T-helper 17 cell (primary cell): ENCODE measurements at places on chromosomes 13 and 19. TPM values are rescaled to one million over a fixed set of nuclear protein-coding genes. Genes with fewer than 3 reads are reported as not detected.

NMRK2 gene
- total RNA-seq, result not detected

- DNase-seq, result no peak
Observed at GRCh38 chr19:1774989-1775772, 21.9 kb downstream of the ONECUT3 start.

GRCh38 chr19:34381399-34382251, 16.6 kb downstream of the GPI start:
- DNase-seq, result no peak

- no peak for DNase-seq
Observed at GRCh38 chr13:48528720-48529119, 4.2 kb downstream of the RCBTB2 start.

CYSLTR2 gene
- 2.8 TPM for total RNA-seq

- no peak for DNase-seq
Observed at GRCh38 chr13:22287343-22287920, 616.6 kb downstream of the FGF9 start.

DNA sequence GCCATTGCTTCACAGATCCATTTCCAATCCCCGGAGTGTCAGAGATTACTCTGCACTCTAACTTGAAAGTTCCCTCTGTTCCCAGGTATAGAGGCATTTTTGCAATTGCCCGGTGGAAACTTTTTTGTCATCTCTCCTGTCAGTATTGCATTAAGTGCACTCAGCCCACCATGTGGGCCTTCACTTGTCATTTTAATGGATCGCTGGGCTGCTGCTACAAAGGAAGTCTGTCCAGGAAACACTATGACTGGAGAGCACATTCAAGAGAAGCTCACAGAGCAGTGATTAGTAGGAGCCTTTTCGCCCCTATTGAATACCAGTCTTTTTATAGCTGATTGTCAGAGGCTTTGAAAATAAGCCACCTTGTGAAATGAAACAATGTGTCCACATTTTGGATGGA, 180.9 kb downstream of the B3GLCT start:
- DNase-seq, result no peak

DNA sequence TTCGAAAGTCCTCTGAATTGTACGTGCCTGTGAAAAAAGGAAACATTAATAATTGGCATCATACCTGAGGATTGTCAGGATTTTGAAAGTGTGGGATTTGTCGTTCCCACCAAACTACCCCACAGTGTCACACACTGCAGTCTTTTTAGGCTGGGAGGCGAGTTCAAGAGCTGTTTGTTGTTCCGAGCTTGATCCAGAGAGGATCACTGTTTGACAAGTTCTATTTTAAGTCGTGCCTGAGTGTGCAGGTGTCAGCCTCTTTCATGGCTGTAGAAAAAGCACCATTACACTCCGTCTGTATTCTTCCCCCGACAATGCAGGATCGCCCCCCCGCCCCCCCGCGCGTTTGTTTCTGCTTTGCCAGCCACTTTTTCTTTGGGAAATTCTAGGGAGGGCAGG, 635 bp upstream of the NBEA start:
- DNase-seq, result no peak

DNA sequence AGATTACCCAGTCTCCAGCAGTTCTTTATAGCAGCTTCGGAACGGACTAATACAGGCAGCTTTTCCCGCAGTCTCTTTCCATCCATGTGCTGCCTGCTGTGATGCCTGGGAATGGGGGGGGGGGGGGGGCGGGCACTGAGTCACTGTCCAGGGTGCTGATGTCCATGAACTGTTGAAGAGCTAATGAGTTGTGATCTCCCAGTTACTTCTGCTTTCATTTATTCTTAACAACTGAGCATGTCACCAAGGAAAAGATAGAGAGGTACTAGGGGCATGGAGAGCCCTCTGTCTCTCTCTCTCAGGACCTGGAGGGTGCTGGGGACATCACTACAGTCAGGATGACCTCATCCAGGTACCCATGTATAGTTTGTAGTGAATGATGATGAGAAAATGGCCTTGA, 20.3 kb upstream of the CEACAM1 start:
- no peak for DNase-seq

DNA sequence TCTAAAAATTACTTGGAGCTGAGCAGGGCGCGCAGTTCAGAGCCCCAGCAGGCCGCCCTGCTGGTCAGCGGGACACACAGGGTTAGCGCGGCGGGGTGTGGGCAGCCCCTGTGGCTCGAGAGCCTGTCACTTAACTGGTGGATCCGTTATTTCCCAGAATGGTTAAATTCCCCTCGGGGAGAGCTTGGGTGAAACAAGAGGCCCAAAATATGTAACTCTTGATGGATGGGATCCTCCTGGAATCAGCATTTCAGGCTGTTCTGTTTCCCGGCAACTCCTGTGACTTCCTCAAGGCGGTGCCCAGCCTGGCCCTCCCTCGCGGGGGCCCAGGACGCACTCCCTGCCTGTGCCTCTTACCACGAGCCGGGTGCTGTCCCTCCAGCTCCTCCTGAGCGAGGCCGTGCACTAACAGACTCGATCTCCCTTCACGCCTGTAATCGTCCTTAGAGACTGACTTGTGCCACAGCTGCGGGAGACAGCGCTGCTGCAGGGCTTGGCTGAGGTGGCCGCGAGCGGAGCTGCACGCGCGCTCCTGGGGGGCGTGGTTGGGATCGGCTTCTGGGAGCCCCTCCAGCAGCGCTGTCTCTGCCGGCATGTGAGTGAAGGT, 9.7 kb downstream of the PTBP1 start:
- no peak for DNase-seq

- no peak for DNase-seq
Observed at GRCh38 chr19:2457394-2458037, 757 bp upstream of the LMNB2 start.

ACTMAP gene
- 6.7 TPM for total RNA-seq

ZIC2 gene
- total RNA-seq, result not detected

NLRP11 gene
- not detected for total RNA-seq

ZNF221 gene
- total RNA-seq, result 0.40 TPM

DNA sequence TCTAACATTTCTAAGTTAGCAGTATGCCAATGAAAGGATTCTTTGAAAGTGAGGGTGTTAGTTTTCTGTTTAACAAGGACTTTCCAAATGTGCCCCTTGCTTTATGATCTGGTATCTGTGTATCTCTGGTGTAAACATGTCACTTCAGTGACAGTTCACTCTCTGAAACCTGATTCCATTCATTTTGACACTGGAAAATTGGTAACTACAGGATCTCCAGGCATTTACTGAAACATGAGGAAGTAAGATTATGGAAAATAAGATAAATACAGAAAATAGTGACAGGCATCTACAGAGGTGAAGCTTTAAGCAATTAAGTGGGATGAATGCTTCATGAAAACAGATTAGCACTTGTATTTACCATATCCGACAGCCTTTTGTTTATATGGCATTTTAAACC, 101.6 kb upstream of the MYO16 start:
- no peak for DNase-seq

PODNL1 gene
- 0.31 TPM for total RNA-seq

DNA sequence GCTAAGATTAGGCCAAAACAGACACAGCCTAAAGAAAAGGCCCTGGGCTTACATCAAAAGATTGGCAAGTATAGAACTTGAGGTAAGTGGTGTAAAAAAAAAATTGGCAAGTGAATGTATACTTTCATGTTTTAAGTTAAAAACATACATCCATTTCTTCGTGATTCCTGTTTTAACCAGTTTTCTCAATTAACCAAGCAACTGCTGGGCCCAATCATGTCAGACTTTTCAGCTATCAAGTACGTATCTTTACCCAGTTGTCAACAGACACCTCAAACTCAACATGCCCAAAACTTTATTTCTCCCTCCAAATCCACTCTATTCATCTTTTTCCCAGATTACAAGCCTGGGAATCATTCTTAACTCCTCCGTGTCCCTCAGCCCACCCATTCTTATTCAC, 1.0 kb downstream of the PCID2 start:
- no peak for DNase-seq

CBLC gene
- total RNA-seq, result not detected

DNA sequence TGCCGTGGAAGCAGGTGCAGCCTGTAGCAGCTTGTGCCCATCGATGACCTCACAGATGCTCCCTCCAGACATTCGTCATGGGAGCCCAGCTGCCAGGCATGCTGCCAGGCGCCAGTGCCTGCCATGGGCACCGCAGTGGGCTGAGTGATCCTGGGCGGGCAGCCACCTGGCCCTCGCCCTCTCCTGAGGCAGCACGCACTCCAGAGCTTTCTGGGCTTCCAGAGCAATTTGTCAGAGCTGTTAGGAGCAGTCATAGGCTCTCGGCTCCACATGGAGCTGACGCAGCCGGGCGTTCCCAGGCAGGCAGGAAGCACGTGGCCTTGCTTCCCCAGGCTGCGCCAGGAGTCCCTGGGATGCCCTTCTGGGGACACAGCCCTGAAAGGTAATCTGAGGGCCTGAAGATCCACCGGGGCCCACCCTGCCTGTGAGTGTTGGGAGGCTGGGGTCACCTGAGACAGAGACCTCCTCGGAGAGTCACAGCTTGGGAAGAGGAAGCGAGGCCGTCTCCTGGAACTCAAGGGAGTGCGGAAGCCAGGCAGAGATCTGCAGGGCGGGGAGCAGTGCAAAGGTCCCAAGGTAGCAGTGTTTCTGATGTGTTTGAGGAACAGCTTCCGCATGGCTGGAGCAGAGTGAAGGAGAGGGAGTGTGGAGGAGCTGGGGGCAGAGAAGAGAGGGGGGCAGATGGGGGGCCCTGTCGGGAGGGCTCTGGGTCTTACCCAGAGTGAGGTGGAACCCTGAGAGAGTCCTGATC, 50.6 kb downstream of the DPF1 start:
- DNase-seq, result no peak

GRCh38 chr19:29483641-29483920, 42.2 kb upstream of the VSTM2B start:
- no peak for DNase-seq

DNA sequence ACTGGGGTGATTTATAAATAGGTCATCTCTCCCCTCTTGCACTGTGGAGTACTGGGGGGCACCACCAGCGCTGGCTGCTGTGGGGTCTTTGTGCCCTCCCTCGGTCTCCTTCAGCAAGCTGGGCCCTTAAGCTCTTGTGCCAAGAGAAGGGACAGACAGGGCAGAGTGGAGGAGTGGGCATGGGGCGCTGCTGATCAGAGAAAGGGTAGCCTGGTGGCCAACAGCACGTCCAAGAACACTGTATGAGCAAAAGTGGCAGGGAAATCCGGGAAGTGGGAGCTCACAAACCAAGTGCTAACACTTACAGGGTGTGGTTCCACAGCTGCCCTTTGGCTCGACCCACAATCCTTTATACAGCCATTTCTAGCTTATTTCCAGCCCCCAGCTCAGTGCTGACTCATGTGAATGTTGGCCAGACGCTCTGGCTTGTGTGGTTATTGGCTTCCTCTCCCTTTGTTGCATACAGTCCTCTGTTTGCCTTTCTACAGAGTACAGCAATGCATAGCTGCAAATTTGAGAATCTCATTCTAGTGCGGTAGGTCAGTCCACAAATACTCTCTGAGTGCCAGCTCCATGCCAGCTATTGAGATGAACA, 298.8 kb downstream of the SHISA2 start:
- DNase-seq, result no peak

DNA sequence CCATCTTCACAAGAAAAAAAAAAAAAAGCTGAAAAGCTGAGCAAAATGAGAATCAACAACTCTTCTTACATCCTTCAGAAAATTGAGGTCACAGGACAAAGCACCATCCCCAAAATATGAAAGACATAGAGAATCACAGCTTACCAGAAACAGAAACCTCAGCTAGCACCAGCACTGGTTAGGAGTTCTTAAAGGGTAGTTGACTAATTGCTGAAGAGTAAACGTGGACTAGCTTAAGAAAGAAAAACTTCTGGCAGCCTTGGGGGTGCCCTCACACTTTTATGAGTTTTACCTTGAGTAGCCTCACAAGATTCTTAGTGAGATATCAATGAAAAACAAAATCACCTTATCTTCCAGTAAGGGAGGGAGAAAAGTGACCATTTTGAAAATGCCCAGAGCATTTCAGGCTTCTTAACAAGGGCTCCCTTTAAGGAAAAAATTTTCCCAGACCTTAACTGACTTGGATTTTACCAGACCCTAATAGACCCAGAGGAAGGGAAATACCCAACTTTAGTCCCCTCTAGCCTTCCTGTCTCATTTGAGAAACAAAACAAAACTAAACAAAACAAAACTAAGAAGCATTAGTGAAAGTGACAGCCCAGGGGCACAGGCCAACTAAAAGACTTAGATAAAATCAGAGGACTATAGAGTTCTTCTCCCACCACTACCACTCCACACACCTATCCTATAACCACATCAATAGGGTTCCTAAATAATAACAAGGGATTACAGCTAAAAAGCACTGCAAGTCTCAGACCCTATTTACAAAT, 888.6 kb downstream of the DIAPH3 start:
- no peak for DNase-seq

DOHH gene
- 5.2 TPM for total RNA-seq

PLIN5 gene
- not detected for total RNA-seq

DNA sequence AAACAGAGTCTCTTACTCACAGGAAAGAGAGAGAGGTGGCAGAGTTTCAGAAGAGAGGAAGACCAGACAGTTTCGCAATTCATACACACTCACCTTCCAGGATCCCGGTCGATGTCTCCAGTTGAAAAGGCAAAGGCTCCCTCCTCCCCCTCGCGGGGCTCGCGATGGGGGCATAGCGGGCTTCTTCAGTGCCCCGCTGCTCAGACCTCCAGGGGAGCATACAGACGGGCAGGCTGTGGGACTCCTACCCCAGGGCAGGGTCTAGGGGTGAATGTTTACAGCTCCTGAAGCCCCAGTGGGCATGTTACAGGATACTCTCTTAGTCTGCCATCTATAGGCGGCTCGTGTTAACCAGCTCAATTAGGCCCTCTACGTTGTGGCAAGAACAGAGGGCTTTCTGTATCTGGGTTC, 139.2 kb downstream of the SLITRK5 start:
- no peak for DNase-seq

PGLYRP2 gene
- total RNA-seq, result not detected

GRCh38 chr13:45242070-45242469, 41.2 kb upstream of the KCTD4 start:
- no peak for DNase-seq

DNA sequence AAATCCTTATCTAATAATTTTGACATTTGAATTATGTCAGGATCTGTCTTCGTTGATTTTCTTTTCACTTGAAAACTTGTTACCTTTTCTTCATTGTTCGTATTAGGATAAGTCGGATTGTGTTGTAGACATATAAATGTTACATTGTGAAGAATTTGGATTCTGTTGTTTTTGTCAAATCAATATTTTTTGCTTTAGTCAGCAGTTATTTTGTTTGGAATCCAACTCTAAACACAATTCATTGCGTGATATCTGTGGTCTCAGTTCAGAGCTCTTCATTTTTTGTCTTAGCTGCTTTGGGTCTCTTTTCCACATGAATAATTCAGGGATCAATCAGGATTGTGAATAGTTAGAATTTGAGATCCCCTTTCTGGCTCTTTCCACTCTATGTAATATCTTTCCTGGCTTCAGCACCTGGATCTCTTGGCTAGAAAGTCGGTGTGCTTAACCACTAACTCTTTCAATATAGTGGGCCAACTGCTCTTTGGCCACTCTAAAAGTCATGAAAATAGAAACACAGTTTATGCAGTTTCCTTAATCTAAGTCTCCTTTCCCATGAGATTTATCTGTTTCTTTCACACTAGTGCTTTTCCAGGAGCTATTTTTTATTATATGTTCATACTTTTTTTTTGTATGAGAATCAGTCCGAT, 2494.2 kb upstream of the PCDH20 start:
- DNase-seq, result no peak
